A673 (cell line): ENCODE measurements at places on chromosomes 12 and 14. TPM values are rescaled to one million over a fixed set of nuclear protein-coding genes. Genes with fewer than 3 reads are reported as not detected.
A peak's percentile ranks its signal among the peaks of the same experiment; 100 is the strongest.

GRCh38 chr14:68292441-68293215 lies 473.0 kb downstream of the RAD51B start:
- H3K4me1 ChIP-seq: peaks cover 13% of the 10 kb centered on the region
- H3K4me3 ChIP-seq: no peak overlapping the region
- no peaks in the 10 kb centered on the region for H3K36me3 ChIP-seq
- no peak overlapping the region for H3K27ac ChIP-seq

- no peaks in the 10 kb centered on the region for H3K27me3 ChIP-seq
- H3K36me3 ChIP-seq: no peaks in the 10 kb centered on the region
- no peak overlapping the region for H3K27ac ChIP-seq
- no peaks in the 10 kb centered on the region for H3K4me1 ChIP-seq
These were observed 332.9 kb downstream of the NUAK1 start for GRCh38 chr12:105805730-105806399.

DNA sequence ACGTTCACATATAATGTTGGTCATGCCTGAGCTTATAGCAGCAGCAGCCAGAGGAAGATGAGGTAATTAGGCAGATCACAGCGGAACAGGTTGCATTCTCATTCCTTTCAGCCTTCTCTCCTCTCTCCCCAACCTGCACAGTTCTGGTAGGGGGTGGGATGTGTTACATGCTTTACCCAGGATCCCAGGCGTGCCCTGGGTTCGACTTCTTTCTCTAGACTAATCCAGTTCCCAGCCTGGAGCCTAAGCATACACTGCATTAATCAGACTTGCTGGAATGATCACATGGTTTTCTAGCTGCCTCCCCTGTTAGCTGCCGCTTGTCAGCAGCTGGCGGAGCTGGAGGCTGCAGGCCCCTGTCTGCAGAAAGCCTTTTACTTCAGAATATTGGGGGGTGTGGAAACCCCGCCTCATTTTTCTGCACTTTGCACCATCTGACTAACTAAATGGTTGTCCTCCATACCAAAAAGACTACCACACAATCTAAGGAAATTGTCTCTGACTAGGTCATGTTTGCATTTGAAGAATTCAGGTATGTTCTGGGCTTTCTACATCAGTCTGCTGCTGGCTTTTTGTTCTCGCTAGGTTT lies 46.0 kb upstream of the EVL start:
- no peaks in the 10 kb centered on the region for H3K36me3 ChIP-seq
- no peak overlapping the region for H3K4me3 ChIP-seq
- peaks cover 10% of the 10 kb centered on the region for H3K4me1 ChIP-seq
- no peak for DNase-seq

- H3K36me3 ChIP-seq: no peaks in the 10 kb centered on the region
- H3K4me1 ChIP-seq: no peaks in the 10 kb centered on the region
- H3K4me3 ChIP-seq: no peak overlapping the region
- DNase-seq: no peak
These were observed 166.4 kb upstream of the IFNG-AS1 start for GRCh38 chr12:67822826-67823225.

GRCh38 chr12:16669756-16670155 lies 63.8 kb upstream of the LMO3 start:
- no peaks in the 10 kb centered on the region for H3K36me3 ChIP-seq
- H3K4me3 ChIP-seq: no peak overlapping the region
- H3K27me3 ChIP-seq: no peaks in the 10 kb centered on the region
- H3K4me1 ChIP-seq: no peaks in the 10 kb centered on the region
- H3K27ac ChIP-seq: no peak overlapping the region
- no peak for DNase-seq

- no peak for DNase-seq
- no peaks in the 10 kb centered on the region for H3K27me3 ChIP-seq
These were observed 70.7 kb downstream of the SCARB1 start for GRCh38 chr12:124792961-124793441.

GRCh38 chr12:46577063-46577776 lies 204.6 kb upstream of the SLC38A2 start:
- DNase-seq: no peak
- no peaks in the 10 kb centered on the region for H3K36me3 ChIP-seq
- no peaks in the 10 kb centered on the region for H3K4me1 ChIP-seq
- no peaks in the 10 kb centered on the region for H3K27me3 ChIP-seq
- H3K4me3 ChIP-seq: no peak overlapping the region
- no peak overlapping the region for H3K27ac ChIP-seq

DNA sequence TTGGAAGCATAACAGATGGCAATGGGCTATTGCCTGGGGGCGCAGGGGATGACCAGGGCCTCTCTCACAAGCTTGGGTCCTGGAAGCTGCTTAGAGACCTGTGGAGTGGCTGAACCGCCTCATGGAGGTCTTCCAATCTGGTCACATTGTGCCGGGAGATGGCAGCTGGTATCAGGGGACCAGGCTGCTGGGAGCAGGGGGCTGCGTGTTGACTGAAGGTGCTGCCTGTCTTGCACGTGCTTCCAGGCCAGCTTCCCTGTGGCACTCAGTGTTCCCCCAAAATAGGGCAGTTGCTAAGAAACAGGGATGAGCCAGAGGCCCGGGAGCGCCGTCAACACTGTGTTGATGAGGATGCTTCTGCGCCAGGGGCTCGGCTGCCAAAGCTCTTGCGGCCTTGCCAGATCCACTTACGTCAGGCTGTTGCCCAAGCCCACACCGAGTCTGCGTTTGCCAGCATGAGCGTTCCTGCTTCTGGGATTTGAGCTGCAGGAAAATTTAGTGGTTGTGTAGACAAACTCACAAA lies 39.8 kb downstream of the ELK3 start:
- no peak overlapping the region for H3K27ac ChIP-seq
- H3K36me3 ChIP-seq: no peaks in the 10 kb centered on the region
- peaks cover 20% of the 10 kb centered on the region for H3K4me1 ChIP-seq
- no peak for DNase-seq

- H3K27ac ChIP-seq: no peak overlapping the region
- no peaks in the 10 kb centered on the region for H3K36me3 ChIP-seq
These were observed 115.7 kb downstream of the SAMD4A start for GRCh38 chr14:54682578-54682977.

DNA sequence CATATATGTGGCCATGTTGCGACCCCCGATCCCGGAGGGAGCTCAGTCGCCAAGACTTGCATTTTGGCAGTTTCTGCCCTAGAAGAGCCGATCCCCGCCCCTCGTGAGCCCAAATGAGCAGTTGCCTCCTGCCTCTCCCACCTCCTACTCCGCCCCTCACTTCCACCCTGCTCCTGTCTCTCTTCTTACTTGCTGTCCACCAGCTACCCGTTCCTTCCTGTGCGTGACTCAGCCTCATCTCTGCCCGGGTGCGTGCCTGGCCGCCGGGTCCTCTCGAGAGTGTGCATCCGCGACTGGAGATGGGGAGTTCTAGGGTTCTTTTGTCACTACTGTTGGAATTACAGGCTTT lies 585 bp downstream of the GPATCH2L start:
- peaks cover 20% of the 10 kb centered on the region for H3K4me1 ChIP-seq
- DNase-seq: peak; percentile 69
- peaks cover 20% of the 10 kb centered on the region for H3K36me3 ChIP-seq
- H3K27ac ChIP-seq: peak overlapping the region; percentile 84
- peak overlapping the region; percentile 84 for H3K4me3 ChIP-seq

- no peaks in the 10 kb centered on the region for H3K4me1 ChIP-seq
- DNase-seq: no peak
- no peaks in the 10 kb centered on the region for H3K36me3 ChIP-seq
- H3K27me3 ChIP-seq: no peaks in the 10 kb centered on the region
- H3K27ac ChIP-seq: no peak overlapping the region
These were observed 16.4 kb upstream of the VWF start for GRCh38 chr12:6140651-6141447.

DNA sequence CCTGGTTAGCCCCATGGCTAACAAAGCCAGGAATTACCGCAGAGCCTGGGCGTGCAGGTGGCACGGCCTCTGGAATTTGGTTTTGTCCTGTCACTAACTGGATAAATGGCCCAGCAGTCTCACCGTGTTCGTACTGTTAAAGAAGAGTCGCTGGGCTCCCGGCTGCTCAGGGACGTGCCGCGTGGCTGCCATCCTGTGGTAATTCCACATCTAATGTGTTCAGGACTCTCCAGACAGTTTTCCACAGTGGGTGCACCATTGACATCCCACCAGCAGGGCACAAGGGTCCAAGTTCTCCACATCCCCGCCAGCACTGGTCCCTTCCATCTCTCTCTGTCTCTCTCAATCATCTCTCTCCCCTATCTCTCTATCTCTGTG lies 19.6 kb downstream of the NOC4L start:
- no peaks in the 10 kb centered on the region for H3K27me3 ChIP-seq
- H3K27ac ChIP-seq: no peak overlapping the region
- no peak overlapping the region for H3K4me3 ChIP-seq
- H3K4me1 ChIP-seq: peaks cover 7% of the 10 kb centered on the region
- peak; percentile 51 for DNase-seq
- H3K36me3 ChIP-seq: no peaks in the 10 kb centered on the region

GRCh38 chr14:95862243-95862642 lies 14.4 kb upstream of the TUNAR start:
- DNase-seq: peak; percentile 16
- H3K27ac ChIP-seq: no peak overlapping the region
- no peaks in the 10 kb centered on the region for H3K36me3 ChIP-seq
- peaks cover 82% of the 10 kb centered on the region for H3K27me3 ChIP-seq

DNA sequence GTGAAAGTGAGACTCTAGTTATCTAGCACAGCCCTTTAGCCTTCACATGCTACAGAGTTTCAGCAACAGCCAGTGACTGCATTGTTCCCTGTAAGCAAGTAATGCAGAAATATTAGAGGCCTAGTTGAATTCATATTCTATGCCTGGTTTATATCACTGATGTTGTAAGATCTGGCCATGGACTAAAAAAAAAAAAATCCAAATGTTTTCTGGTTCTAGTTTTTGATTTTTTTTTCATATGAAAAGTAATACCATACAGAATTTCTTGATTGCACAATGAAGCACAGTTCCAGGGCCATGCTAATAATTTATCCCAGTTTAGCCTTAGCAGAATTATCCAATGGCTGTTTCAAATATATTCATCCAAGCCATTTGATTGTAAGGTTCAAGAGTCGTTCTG lies 341.5 kb upstream of the DDHD1 start:
- H3K27me3 ChIP-seq: peaks cover 22% of the 10 kb centered on the region
- H3K36me3 ChIP-seq: no peaks in the 10 kb centered on the region
- H3K4me3 ChIP-seq: no peak overlapping the region

DNA sequence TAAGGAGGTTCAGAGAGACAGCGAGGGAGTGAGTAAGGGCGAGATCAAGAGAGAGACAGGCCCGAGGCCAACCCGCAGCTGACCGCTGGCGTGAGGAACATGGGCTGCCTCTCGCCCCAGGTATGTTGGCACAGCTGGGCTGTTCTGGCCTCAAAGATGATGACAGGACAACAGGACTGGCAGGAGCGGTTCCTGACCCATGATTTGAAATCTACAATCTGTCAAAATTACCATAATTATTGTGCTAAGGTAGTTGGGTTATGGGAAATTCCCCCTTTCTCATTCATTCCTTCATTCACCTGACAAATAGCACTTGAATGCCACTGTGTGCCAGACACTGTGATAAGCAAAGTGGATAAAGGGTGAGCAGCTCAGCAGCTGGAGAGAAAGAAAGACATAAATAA lies 5.1 kb upstream of the ENDOU start:
- H3K27ac ChIP-seq: no peak overlapping the region
- no peak for DNase-seq
- no peaks in the 10 kb centered on the region for H3K36me3 ChIP-seq
- peaks cover 13% of the 10 kb centered on the region for H3K4me1 ChIP-seq
- no peaks in the 10 kb centered on the region for H3K27me3 ChIP-seq

DNA sequence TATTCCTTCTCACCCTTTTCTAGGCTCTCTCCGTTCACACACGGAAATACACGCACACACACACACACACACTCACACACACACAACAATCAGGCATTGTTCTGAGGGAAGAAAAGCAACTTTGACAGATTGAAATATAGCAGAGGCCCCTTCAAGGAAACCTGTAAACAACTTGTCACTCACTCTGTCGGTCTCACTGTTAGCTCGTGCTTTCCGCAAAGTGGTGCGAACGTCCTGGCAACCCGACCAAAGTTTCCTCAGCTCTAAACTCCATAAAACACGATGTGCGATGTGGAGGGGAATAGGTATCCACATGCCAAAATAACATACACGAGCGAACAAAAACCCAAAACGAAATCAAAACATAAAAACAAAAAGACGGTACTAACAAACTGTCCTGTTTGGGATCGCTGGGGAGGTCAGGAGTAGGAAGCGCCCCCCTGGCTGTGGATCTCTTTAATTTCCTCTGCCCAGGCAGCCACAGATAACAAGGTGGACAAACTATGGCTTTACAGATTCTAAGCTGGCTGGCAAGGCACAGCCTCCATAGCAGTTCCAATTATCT lies 822 bp upstream of the SOX5 start:
- H3K4me3 ChIP-seq: peak overlapping the region; percentile 44
- no peaks in the 10 kb centered on the region for H3K36me3 ChIP-seq
- H3K4me1 ChIP-seq: peaks cover 6% of the 10 kb centered on the region
- no peaks in the 10 kb centered on the region for H3K27me3 ChIP-seq

- DNase-seq: no peak
- no peak overlapping the region for H3K27ac ChIP-seq
- no peaks in the 10 kb centered on the region for H3K27me3 ChIP-seq
- no peaks in the 10 kb centered on the region for H3K36me3 ChIP-seq
- no peaks in the 10 kb centered on the region for H3K4me1 ChIP-seq
These were observed 118.1 kb downstream of the CMAS start for GRCh38 chr12:22164139-22164538.

- peaks cover 6% of the 10 kb centered on the region for H3K27me3 ChIP-seq
- H3K4me1 ChIP-seq: peaks cover 5% of the 10 kb centered on the region
- H3K27ac ChIP-seq: no peak overlapping the region
These were observed 4.8 kb upstream of the PLEKHH1 start for GRCh38 chr14:67528276-67528675.

GRCh38 chr14:55803873-55804553 lies 224.0 kb downstream of the KTN1 start:
- no peak overlapping the region for H3K27ac ChIP-seq
- peaks cover 19% of the 10 kb centered on the region for H3K4me1 ChIP-seq
- H3K27me3 ChIP-seq: no peaks in the 10 kb centered on the region
- no peak overlapping the region for H3K4me3 ChIP-seq
- H3K36me3 ChIP-seq: no peaks in the 10 kb centered on the region

DNA sequence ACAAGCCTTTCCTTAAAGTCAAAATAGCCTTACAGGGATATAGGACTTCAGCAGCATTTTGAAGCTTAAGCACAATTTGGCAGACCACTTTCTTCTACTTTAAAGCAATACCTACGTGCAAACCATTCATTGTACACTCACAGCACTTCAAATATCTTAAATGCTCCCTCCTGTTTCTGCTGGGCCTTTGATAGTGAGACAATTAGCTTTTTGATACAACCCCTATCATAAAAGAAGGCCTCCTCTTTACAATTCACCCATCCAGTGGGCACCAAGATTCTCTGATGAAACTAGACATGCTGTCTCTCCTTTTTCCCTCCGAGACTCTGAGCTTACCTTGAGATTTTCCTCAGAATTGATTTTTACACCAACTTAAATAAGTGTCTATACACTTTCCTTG lies 157.5 kb upstream of the FAR2 start:
- no peak for DNase-seq
- no peak overlapping the region for H3K27ac ChIP-seq
- peaks cover 5% of the 10 kb centered on the region for H3K27me3 ChIP-seq
- H3K36me3 ChIP-seq: no peaks in the 10 kb centered on the region

Gene SLCO1B1
- total RNA-seq: not detected in 2 replicates

Gene P2RX2
- 0.17 TPM in 1 of 2 replicates, not detected in the other for total RNA-seq

Gene TCTN1
- total RNA-seq: 38.8 TPM in 2 replicates

Gene TMEM132C
- total RNA-seq: not detected in 2 replicates

Gene AQP5
- total RNA-seq: not detected in 2 replicates

Gene RNASE3
- total RNA-seq: not detected in 2 replicates

Gene ZBTB39
- total RNA-seq: 17.4 and 18.2 TPM in 2 replicates
